GM12878 (cell line): ENCODE measurements at places on chromosomes 1 and 21. TPM values are rescaled to one million over a fixed set of nuclear protein-coding genes. Genes with fewer than 3 reads are reported as not detected.

Gene PACC1
- polyA plus RNA-seq, result 16.7 and 18.5 TPM in 2 replicates

Gene WARS2
- polyA plus RNA-seq, result 11.1 and 15.3 TPM in 2 replicates

Gene IL12RB2
- 0.48 and 0.52 TPM in 2 replicates for polyA plus RNA-seq

Gene ENSA
- polyA plus RNA-seq, result 131 and 145 TPM in 2 replicates

Gene IVL
- polyA plus RNA-seq, result 15.0 and 17.6 TPM in 2 replicates

Gene CYP4Z1
- not detected in 2 replicates for polyA plus RNA-seq

Gene HSD3B1
- polyA plus RNA-seq, result not detected in 2 replicates

Gene ARTN
- polyA plus RNA-seq, result 0.11 and 0.21 TPM in 2 replicates

Gene BEND5
- not detected in 2 replicates for polyA plus RNA-seq

Gene CNR2
- 12.1 and 12.2 TPM in 2 replicates for polyA plus RNA-seq

Gene C1orf185
- not detected in 2 replicates for polyA plus RNA-seq

Gene GJA9
- 0.22 TPM in 1 of 2 replicates, not detected in the other for polyA plus RNA-seq

Gene CFHR1
- polyA plus RNA-seq, result not detected in 2 replicates

Gene ILDR2
- 0.46 and 0.74 TPM in 2 replicates for polyA plus RNA-seq

Gene NBPF10
- polyA plus RNA-seq, result 0.04 and 0.07 TPM in 2 replicates

Gene KCNN3
- 24.9 and 26.4 TPM in 2 replicates for polyA plus RNA-seq

Gene NCF2
- 43.4 and 44.5 TPM in 2 replicates for polyA plus RNA-seq

Gene PLD5
- not detected in 2 replicates for polyA plus RNA-seq

Gene PARK7
- polyA plus RNA-seq, result 720 and 721 TPM in 2 replicates
